ENCODE measurements at places on chromosomes 7 and 10.
A peak's percentile ranks its signal among the peaks of the same experiment; 100 is the strongest.

DNA sequence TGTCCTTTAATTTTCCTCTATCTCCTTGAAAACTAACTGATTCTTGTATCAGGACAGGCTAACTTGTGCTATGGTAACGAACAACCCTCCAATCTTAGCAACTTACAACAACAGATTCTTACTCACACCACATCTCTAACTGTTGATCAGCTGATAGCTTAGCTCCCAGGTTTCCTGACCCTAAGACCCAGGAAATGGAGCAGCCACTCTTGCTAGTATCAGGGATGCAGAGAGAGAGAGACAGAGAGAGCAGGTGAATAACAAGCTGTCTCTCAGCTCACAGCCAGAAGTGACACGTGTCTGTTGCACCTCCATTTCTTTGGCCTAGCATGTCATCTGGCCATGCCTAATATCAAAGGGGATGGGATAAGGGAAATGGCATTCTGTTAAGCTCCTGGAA, 1289.0 kb upstream of the AUTS2 start:
- no peak for DNase-seq

- no peak for DNase-seq
Observed at GRCh38 chr7:157003756-157004520, 6.5 kb downstream of the MNX1 start.

GRCh38 chr7:504221-505111, 15.2 kb downstream of the PDGFA start:
- no peak for DNase-seq

- DNase-seq: no peak
Observed at GRCh38 chr10:89814278-89814677, 112.9 kb downstream of the KIF20B start.

GRCh38 chr7:84144935-84145334, 49.7 kb downstream of the SEMA3A start:
- DNase-seq: no peak

DNA sequence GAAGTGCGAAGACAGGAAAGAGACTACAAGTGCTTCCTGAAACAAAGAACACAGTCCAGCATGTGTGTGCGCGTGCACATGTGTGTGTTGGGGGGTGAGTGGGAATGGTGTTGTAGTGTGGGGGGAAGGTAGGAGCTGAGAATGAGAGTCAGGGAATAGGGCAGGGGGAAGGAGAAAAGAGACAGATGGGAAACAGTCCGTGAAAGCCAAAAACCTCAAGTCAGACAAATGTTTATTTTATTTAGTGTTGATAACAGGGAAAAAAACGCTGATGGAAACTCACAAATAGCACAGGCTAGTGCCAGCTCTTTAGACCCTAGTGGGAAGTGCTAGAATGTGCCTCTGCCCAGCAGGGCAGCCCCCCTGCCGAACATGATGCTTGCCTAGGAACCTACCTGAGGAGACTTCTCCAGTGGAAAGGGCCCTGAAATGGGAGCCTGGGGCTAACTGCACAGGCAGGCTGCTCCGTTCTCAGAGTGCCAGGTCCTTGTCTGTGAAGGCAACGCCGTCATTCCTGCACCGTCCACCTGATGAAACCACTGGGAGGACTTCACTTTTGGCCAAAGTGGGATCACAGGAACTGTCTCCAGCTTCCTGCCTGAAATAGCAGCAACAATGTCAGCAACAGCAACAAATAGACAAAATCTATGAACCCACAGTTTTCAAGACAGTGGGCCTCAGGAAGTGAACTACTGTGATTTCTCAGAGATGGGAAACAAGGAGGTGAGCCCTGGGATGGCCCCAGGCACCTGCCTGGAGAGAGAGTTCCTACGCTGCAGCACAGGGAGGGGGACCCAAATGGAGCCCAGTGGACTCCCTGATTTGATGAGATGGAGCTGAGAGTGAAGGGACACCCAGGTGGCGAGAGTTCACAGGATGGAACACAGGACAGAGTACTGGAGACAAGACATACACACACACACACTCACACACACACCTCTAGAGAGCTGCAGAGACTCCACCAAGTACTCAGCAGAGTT, 379.7 kb downstream of the RPS24 start:
- no peak for DNase-seq

GRCh38 chr7:11831736-11832495, at the start of gene THSD7A:
TSS of gene THSD7A (minus strand) at chr7:11832198. CDS start at chr7:11831946, 252 bp downstream.
- DNase-seq: peak; percentile 60

DNA sequence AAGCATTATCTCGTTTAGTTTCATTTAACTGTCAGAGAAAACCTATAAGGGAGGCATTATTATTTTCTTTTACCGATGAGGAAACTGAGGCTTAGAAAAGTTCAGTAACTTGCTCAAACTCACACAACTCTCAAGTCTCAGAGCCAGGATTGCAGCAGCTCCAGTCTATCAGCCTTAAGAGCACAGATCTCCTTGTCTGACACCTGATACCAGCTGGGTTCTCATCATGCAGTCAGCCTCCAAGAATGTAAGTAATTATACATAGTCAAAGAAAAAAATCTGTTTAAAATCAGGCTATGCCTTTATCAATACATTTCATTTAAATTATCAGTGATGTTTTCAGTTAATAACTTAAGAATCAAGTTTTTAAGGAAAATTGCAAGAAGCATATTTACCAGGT, 236.6 kb upstream of the TCF7L2 start:
- DNase-seq: no peak

DNA sequence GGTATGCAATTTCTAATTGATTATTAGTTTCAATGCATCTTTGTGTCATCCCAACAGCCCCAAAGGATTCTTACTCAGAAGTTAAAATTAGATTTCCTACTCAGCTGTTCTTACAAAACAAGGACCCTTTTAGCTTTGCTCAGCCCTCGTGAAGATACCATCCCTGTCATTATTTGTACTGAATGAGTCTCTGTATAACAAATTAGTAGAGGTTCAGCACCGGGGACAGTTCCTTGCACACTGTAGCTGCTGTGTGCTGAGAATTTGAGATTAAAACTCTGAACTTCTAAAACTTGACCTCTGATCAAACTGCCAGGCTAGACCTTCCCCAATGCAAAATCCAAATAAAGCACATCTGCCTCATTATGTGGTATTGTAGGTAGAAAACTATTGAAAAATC, 299.1 kb downstream of the LHFPL3 start:
- no peak for DNase-seq

DNA sequence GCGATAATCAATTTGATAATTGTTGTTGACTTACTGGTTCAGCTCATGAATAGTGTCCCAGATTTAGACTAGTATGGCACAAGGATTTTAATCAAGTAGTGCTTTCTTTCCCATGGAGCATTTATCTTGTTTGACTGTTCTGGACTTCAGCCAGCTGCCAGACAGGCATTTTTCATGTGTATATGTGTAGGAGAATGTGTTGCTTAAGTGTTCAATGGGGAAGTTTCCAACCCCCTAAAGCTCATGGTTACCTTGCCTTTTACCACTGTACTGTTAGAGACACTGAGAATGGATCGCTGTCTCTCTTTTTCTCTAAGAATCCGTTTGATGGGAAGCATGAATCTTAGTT, 103.9 kb downstream of the LRRC4 start:
- DNase-seq: no peak

DNA sequence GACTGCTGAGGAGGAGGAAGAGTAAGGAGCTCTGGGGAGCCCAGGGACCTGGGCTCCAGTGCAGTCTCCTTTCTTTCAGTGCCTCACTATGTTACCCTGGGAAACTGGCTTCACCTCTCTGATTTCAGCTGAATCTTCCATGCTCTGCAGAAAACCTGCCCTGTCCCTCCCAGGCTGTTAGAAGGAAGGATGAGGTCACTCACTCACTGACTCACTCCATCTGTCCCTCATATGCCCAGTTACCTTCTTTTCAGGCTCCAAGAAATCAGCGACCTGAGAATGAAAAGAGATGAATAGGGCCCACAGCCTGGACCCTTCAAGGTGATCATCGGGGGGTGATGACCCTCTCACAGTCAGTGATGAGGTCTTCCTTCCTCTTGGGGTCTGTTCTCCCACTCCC, 481 bp downstream of the SFTPA2 start:
- no peak for DNase-seq

DNA sequence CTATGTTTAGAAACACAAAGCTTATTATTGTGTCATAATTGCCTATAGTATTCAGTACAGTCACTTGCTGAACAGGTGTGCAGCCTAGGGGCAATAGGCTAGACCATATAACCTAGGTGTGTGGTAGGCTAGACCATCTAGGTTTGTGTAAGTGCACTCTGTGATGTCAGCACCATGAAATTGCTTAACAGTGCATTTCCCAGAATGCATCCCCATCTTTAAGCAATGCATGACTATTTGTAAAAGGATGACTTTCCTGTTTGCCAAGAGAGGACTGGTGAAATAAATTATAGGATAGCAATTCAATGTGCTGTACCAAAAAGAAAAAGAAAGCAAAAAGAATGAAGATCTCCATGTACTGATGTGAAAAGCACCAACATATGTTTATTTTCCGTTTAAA, 288.7 kb upstream of the AUTS2 start:
- DNase-seq: no peak

- DNase-seq: no peak
Observed at GRCh38 chr10:24695452-24695851, 28.2 kb downstream of the ARHGAP21 start.

GRCh38 chr7:80881351-80881900, 37.4 kb downstream of the SEMA3C start:
- DNase-seq: no peak

GRCh38 chr10:97442277-97442676, 3.5 kb downstream of the EXOSC1 start:
- no peak for DNase-seq

DNA sequence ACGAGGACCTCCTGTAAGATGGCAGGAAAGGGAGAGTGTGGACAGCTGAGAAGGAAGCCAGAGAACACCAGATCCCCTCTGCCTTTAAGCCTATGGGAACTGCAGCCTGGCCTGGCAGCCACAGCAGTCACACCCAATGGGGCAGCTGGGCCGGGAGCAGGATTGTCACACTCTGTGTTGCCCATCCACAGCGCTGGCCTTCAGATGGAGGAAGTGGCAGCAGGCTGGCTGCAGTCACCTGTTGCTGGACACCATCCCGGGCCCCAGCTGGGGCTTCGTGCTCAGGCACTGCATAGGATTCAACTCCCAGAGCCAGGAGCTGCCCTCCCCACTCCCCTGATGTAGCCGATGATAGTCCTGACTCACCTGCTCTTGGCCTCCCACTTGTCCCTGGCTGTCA, 114.4 kb downstream of the COL13A1 start:
- DNase-seq: no peak

DNA sequence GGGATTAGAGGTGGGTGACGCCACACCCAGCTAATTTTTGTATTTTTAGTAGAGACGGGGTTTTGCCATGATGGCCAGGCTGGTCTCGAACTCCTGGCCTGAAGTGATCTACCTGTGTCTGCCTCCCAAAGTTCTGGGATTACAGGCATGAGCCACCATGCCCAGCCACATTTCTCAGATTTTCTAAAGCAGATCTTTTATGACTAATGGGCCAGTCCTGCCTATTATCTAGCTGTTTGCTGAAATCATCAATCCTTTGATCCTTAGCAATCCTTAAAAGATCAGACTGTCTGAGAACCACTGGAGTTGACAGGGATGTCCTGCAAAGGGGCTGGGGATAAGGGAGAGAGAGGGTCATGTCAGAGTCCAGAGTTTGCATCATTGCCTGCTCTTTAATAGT, 21.2 kb upstream of the ABCA13 start:
- DNase-seq: no peak

DNA sequence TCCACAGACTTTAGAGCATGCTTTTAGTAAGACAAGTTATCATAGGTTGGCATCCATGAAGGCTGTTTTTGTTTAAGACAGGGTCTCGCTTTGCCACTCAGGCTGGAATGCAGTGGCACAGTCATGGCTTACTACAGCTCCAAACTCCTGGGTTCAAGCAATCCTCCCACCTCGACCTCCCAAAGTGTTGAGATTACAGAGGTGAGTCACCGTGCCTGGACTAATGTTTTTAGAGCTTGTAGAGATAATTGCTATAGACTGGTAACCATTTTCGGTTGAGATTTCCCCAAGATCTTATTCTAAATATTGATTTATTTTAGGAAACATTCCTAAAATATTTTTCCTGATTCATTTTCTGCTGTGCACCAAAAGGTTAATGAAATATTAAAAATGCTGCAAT, 5.4 kb upstream of the ZNF398 start:
- no peak for DNase-seq

GRCh38 chr7:36639826-36640225, 84.5 kb downstream of the AOAH start:
- no peak for DNase-seq

- peak; percentile 27 for DNase-seq
Observed at GRCh38 chr10:4498711-4499251, 327.2 kb upstream of the AKR1E2 start.

DNA sequence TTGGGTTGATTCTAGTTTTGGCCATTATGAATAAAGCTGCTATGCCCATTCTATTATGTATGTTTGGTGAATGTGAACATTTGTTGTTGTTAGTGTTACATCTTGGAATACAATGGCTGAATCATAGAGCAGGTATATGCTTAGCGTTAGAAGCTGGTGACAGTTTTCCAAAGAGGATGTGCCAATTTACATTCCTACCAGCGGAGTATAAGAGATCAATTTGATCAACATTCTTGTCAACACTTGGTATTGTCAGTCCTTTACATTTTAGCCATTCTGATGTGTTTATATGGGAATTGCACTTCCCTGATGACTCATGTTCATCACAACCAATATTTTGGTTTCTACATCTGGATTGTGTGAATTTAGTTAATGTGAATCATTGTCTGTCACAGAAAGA, 37.8 kb upstream of the COBL start:
- DNase-seq: no peak

DNA sequence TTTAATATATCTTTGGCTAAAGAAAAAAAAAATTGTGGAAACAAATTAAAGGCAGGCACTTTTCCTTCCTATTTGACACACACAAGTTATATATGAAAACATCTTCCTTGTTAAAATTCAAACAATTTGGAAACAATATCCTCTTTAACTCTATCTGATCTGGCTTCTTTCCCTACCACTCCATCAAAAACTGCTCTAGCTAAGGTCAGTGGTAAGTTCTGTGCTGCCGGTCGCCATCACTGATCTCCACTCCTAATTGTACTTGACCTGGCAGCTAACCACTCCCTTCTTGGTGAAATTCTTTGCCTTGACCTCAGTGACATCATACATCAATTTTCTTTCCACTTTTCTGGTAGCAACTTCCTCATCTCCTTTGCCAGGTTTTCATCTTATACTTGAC, 47.9 kb upstream of the MRLN start:
- no peak for DNase-seq

GRCh38 chr7:158617737-158618128, 30.1 kb upstream of the PTPRN2 start:
- no peak for DNase-seq

DNA sequence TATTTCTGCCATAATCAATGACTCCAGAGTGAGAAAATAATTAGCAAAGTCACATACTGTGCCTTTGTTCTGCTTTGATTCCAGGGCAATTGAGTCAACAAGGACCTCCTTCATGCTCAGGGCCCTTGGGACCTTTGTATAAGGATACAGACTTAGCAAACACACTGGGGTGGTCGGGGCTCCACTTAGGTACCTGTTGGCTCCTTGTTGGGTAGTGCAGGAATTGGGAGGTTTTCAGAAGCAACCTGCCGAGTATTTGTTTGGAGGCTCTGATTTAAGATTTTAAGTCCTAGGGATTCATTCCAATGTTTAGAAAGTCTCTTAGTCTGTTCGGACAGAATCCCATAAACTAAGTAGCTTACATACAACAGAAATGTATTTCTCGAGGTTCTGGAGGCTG, 3.0 kb downstream of the ADCK2 start:
- DNase-seq: no peak

Measured in NCI-H774 (cell line).